OCI-LY7 (cell line): ENCODE measurements at places on chromosomes 3 and 15.

DNA sequence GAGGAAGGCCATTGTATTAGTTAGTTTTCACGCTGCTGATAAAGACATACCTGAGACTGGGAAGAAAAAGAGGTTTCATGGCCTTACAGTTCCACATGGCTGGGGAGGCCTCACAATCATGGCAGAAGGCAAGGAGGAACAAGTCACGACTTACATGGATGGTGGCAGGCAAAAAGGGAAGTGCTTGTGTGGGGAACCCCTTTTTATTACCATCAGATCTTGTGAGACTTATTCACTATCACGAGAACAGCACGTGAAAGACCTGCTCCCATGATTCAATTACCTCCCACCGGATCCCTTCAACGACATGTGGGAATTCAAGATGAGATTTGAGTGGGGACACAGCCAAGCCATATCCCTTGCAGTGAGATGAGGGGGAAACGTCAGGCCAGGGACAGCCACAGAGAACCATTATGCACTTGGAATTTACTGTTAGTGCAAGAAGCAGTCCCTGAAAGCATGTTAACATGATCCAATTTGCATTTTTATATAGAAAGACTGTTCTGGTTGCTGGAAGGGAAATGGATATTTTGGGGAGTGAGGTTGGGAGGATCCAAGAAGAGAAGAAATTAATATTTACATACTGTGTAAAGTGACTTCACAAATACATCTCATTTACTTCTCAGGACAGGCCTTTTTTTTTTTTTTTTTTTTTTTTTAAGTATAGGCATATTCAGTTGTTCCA, 87.1 kb downstream of the ARNT2 start:
- DNase-seq: no peak

GRCh38 chr3:85939074-85939482, 980.3 kb downstream of the CADM2 start:
- no peak for DNase-seq

GRCh38 chr3:197539651-197540051, 16.1 kb downstream of the BDH1 start:
- no peak for DNase-seq

- peak; percentile 38 for DNase-seq
These were observed 275.8 kb upstream of the KCNH8 start for GRCh38 chr3:18872466-18872865.

- DNase-seq: no peak
These were observed 47.3 kb downstream of the CHP1 start for GRCh38 chr15:41278319-41278718.

DNA sequence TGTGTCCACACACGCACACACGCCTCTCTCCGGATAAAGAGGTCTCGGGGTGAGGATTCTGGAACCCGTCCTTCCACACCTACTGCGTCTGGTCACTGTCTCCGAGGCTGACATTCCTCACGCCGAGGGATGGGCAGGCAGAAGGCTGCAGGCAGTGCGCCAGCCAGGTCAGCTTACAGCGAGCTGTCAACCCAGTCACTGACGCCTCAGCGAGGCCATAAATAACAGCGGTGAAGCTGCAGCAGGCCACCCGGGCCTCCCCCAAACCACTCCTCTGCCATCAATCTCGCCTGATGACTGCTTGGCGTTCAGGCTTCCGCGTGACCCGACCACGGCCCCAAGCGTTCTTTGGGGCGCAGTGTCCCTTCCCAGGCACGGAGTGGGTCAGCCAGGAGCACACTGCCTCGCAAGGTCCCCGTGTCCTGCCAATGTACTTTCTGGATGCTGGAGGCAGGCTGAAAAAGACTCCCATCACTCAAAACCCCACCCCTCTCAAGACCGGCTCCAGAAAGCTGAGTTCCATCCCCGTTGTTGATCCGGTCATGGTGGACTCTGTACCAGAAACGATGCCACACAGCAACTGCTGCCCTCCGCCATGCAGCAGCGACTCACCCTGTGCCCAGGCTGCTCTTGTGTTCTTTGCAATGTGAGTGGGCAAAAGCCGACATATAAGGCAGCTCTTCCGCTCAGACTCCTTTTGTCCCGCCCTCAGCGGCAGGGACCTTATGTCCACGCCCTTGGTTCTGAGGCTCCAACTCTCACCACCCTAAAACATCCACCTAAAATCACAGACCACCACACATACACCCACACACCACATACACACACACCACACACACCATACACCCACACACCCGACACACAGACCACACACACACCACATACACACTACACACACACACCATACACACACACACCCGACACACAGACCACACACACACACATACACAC, 27.1 kb downstream of the CPN2 start:
- DNase-seq: no peak

DNA sequence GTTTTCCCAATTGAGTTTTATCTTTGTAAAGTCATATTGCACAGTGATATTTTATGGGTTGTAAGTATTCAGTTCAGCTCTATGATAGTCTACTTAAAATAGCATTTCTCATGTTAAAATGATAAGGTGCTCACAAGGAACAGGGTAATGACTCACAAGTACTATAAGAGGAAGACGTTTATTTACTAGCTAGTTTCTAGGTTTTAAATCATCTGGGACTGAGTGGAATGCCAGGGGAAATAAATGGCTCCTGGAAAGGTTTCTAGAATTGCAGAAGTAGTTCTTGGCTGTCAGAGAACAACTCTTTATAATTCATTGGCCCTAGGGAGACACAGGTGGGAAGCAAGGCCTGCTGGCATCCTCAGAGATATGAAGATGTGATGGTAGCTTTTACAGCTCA, 112.8 kb downstream of the CHDH start:
- DNase-seq: no peak

GRCh38 chr15:47502041-47502440, 215.3 kb upstream of the SEMA6D start:
- DNase-seq: no peak

GRCh38 chr3:122251428-122251827, 68.0 kb downstream of the CASR start:
- DNase-seq: peak; percentile 29

DNA sequence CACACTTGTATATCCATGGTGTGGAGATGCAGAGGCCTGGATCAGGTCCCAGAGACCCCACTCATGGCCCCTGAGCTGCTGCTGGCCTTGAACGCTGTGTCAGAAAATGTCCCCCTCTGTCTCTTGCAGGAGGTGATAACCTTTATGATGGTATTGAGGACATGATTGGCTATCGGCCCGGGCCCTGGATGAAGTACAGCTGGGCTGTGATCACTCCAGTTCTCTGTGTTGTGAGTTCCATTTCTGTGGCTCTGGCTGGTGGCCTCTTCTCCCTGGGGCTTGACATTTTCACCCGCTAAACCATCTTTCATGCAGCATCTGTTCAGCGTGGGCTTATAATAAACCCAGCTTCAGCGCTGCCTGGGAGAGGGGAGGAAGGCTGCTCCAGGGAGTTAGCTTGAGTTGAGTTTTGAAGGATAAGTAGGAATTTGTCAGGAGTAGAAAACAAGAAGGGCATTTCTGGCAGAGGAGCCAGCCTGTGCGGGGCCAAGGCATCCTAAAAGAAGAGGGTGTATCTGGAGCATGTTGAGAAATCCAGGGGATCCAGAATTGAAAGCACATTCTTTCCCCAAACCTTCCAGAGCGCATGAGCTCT, 61.1 kb downstream of the GRIP2 start:
- no peak for DNase-seq

DNA sequence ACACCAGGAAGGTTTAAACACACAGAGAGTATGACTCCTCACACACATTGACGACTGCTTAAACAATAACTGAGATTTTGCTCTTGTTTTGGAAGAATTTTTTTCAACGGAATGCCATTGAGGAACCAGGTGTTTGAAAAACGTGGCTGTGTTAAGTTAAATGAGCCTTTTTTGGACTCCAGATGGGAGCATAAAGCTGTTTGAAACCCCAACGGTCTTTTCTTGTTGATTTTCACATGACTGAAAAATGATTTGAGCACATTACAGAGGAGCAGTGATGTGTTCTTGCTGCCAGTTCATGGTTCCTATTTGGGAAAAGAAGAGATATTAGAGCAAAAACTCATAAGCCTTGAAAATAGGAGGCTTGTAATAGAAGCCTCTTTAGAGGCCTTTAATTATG, 97.8 kb upstream of the SELENOK start:
- DNase-seq: no peak

GRCh38 chr15:50702762-50703334, 16.3 kb upstream of the TRPM7 start:
- no peak for DNase-seq

GRCh38 chr3:66038384-66038725, 363 bp downstream of the MAGI1 start:
- DNase-seq: no peak

- DNase-seq: no peak
These were observed 242.1 kb downstream of the RAP2B start for GRCh38 chr3:153404157-153404556.

- no peak for DNase-seq
These were observed 6.0 kb downstream of the ISL2 start for GRCh38 chr15:76342382-76343201.

DNA sequence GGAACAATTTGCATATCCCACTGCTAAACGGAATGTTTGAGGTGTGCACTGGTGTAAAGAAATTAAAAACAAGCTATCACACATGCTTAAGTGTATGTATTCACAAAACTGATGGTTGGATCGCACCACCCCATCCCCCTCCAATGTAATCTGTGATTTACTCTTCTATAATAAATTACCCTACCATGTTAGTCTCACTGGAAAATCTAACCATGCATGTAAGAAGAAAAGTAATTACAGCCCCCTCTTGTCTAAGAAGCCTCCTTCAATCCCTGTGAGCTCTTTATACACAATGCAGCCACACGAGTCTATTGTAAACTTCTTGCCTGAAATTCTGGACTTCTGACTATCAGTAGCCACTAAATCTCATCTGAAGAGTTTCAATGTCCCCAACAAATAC, 173.6 kb downstream of the ZBTB20 start:
- no peak for DNase-seq

- DNase-seq: no peak
These were observed 138.8 kb downstream of the ZBBX start for GRCh38 chr3:167241048-167241845.

DNA sequence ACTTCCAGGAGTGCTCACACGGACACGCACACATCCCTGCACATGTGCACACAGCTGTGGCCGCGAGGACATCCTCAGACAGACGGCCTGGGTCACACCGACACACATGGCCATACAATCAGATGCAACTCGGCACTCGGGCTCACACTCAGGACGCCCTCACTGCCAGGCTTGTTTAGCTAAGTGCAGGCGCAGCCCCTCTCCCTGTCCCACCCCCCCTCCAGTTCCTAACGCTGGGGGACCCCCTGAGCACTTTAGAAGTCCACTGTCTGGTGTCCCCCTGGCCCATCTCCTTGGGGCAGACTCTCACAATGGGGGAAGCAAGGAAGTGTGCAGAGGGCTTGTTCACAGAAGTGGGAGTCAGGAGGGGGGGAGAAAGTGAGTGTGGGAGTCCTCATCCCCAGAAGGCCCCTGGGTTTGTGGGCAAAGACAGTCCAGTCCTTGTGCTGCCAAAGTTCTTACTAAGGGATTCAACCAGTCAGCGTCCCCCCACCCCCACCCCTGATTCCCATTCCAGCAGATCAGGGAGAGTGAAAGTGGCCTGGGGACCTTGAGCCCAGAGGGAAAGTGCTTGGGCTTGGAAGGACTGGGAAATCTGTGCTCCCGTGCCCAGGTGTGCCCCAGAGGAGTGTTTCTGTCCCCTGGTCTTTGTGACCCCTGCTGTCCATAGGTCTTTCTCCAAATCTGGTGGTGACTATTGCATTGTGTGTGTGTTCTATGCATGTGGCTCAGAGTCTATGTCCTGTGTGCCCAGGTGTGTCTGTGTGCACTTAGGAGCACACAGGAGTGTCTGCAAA, 767 bp upstream of the GATA2 start:
- no peak for DNase-seq

DNA sequence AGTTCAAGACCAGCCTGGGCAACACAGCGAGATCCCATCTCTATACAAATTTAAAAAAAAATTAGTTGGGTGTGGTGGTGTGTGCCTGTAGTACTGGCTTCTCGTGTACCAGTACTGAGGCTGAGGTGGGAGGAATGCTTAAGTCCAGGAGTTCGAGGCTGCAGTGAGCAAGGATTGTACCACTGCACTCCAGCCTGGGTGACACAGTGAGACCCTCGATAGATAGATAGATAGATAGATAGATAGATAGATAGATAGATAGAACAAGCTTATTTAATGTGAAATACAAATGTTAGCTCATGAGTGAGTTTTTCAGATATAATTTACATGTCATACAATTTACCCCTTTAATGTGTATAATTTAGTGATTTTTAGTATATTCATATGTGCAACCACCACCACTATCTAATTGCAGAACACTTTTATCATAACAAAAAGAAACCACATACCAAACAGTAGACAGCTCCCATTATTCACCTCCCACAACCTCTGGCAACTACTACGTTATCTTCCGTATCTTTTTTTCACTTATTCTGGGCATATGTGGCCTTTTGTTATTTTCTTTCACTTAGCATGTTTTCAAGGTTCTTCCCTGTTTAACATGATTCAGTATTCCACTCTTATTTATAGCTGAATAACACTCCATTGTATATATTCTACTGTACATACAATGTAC, 13.1 kb upstream of the PRRT3 start:
- DNase-seq: no peak

- no peak for DNase-seq
These were observed 231.4 kb upstream of the WNT5A start for GRCh38 chr3:55718521-55718921.

- DNase-seq: no peak
These were observed 1.9 kb upstream of the BCL2L10 start for GRCh38 chr15:52114261-52115055.

- no peak for DNase-seq
These were observed 100.4 kb upstream of the TP63 start for GRCh38 chr3:189530822-189531221.

GRCh38 chr3:126109146-126109879, 25.4 kb upstream of the SLC41A3 start:
- DNase-seq: no peak

GRCh38 chr3:31433679-31433992, 99.1 kb upstream of the STT3B start:
- no peak for DNase-seq

- no peak for DNase-seq
These were observed 8.8 kb downstream of the MAP2K5 start for GRCh38 chr15:67551207-67551743.

- DNase-seq: no peak
These were observed 598.0 kb downstream of the FOXP1 start for GRCh38 chr3:70985572-70985971.
